ENCODE measurements at places on chromosomes 6 and 20.

DNA sequence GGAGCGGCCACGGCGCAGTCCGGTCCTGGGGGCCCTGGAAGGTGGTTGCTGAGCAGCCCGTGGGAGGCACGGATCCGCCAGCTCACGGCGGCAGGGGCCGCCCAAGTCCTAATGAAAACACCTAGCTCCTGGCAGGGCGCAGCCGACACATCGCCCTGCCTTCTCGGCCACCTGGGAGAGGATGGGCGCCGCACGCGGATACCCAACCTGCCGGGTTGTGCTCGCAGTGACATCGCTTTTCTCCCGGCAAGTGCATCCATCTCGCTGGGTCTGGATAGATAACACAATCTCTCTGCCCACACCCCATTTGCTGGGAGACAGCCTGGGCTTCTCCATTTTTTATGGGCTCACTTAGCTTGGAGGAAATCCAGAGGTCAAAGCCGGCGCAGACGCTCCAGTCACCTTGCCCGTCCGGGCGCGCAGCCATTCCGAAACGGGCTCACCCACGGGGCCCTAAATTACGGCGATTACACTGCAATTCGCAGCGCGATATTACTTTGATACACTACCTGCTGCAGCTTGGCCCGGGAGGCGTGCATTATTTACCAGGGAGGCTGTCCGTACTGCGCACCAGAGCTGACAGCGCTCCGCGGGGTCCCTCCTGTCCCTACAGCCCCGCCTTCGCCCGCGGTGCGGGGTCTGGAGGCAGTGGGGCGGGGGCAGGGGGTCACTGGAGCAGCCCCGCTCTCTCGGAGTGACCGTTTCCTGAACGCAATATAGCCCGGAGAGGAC is 36.2 kb upstream of the CCDC167 start:
- DNase-seq, result no peak

- no peak for DNase-seq
Observed at GRCh38 chr6:4849226-4850022, 73.2 kb downstream of the CDYL start.

GRCh38 chr20:19807946-19808330 is 49.9 kb downstream of the RIN2 start:
- no peak for DNase-seq

- DNase-seq, result peak; percentile 19
Observed at GRCh38 chr20:37407573-37408002, 61.6 kb downstream of the SRC start.

GRCh38 chr20:46202766-46203509 is 84.8 kb downstream of the CD40 start:
- DNase-seq, result no peak

DNA sequence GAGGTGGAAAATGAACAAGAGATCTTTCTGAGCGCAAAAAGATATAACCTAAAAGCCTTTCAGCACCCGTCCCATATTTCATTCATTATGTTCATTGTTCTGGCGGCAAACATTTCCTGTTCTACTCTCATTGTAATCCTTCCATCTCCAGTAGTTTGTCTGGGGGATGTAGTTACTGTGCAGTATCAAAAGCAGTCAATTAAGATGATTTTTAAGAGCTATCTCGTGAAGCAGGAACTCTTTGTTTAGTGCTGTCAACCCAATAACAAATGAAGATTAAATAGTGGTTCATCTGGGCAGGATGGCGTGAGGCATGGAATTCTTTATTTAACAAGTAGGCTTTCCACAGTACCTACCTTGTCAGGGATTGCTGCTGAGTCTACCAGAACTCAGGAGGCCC is 876.7 kb downstream of the HACE1 start:
- DNase-seq, result peak; percentile 1

- DNase-seq, result no peak
Observed at GRCh38 chr6:74250161-74250818, 554.3 kb downstream of the CD109 start.

DNA sequence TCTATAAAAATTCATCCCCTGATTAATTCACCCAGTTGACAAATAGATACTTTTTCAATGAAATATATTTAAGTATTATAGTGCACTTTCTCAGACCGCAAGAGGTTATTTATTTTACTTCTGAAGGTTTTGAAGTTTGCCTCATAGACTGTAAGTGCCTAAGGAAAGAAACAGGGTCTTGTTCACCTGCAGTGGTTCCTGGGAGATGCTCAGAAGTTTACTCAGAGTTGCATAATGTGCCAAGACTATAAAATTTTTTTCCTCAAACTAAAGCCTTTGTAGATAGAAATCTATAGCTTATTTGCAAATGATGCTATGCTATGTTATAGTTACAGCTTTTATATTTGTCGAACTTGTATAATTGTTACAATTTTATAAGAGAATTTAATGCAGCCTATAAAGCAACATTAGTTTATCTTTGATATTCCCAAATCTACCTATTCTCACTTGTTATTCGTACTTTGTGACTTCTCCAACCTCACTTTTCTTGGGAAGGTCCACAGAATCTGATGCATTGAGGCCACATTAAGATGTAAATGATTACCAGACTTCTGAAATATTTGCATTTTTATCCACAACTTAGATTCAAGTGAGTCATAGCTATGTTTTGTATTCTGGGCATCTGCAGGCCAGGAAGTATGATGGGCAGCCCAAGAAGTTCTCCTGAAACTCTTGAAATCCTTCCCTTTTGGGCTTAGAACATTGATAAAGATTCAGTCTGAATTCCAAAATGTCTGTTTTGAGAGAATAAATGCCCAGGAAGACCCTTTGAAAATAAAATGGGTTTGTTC is 35.7 kb downstream of the KCNQ5 start:
- DNase-seq, result peak; percentile 33

GRCh38 chr6:139184047-139184446 is 49.2 kb downstream of the HECA start:
- DNase-seq, result no peak

- DNase-seq, result no peak
Observed at GRCh38 chr20:1959156-1959555, 34.7 kb downstream of the PDYN start.

GRCh38 chr20:3749689-3750531 is 17.4 kb downstream of the HSPA12B start:
- DNase-seq, result peak; percentile 13

DNA sequence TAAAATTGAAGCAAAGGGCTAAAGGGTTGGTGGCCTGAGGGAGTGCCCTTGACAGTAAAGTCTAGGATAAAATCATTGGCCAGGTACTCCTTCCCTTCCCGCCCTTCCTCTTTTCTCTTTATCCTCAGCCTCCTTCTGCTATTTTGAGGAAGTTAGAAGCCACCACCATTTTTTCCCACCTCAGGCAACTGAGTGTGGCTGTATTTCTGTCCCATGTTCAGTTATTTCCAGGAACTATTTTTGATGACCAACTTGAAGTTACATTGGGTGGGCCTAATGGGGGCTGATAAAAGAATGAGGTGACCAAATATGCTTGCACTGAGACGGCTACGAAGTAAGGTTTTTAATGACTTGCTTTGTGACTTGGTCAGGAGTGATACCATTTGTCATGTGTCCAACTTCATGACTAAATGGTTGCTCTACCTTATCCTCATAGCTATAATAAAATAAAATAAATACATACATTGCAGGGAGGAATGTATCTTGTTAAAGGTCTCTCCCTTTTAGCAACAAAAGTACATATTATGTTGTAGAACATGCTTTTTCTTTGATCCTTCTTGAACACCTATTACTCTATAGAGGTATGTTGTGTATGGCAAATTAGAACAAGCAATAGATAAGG is 12.0 kb downstream of the PTPN1 start:
- DNase-seq, result no peak

DNA sequence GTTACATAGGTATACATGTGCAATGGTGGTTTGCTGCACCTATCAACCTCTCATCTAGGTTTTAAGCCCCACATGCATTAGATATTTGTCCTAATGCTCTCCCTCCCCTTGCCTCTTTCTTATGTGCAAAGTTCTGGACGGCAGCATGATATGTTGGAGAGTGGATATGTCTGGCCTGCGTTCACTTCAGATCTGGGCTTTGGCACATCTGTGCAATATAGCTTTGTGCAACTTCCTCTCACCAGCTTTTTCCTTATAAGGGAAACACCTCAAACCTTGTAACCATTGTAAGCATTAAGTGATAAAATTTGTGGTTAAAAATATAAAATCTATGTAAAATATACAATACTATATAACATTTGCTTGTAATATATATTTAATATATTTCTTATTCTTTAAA is 288.0 kb downstream of the PHACTR1 start:
- DNase-seq, result no peak

DNA sequence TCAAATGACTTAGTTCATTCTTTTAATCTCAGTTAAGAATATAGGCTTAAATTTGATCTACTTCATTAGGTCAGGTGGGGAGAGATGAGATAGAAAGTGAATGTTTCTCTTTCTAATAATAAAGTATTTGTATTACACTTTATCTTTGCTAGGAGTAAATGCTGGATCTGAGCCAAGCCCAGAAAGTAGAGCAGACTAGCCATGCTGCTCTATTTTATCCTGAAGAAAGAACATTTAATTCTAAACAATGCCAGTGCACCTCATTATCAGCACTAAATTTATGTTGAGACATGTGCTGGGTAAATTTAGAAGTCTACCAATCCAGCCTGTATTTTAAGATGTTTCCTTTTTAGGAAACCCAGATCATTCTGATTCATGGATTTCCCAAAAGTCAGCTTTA is 43.5 kb downstream of the AKIRIN2 start:
- no peak for DNase-seq

- DNase-seq, result no peak
Observed at GRCh38 chr6:30113003-30113759, at the start of gene TRIM31. Gene TRIM31, minus strand, starts transcription at chr6:30113090. Its CDS starts 285 bp downstream, at chr6:30112805.

- no peak for DNase-seq
Observed at GRCh38 chr20:60518022-60518421, 559.8 kb downstream of the CDH26 start.

GRCh38 chr6:157531169-157531985 is 150.4 kb downstream of the ZDHHC14 start:
- DNase-seq, result no peak

DNA sequence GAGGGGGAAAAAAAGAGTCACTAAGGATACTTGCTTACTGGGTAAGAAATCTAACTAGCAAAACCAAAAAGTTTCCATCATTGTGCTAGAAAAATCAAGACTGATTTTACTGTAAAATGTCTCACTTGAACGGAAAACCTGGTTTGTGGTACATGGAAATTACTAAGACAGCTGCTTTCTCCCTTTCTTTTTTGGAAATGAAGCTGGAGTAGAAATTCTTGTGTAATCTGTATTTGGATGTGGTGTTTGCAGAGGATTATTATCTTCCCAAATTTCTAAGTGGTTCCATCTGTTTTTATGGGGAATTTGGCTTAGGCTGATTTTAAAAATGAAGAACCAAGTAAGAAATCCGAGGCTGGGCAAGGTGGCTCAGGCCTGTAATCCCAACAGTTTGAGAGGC is 20.4 kb downstream of the EPB41L2 start:
- DNase-seq, result peak; percentile 48

- DNase-seq, result peak; percentile 76
Observed at GRCh38 chr6:144898052-144898689, 613.0 kb downstream of the UTRN start.

DNA sequence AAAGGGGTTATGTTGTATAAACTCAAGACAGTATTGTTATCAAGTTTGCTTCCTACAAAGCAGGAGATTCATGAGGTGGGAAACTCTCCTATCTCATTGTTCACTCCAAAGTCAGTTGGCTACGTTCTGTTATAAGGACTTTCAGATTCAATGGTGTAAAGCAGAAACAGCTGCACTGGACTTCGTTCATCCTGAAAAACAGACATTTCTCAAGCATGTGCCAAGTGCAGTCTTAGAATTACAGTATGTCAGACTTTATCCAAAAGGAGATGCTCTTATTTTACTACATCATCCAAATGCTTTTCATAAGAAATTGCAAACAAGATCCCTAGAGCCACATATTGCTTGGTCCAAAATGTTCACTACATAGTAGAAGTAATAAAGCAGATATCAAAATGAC is 14.9 kb downstream of the COL21A1 start:
- DNase-seq, result no peak

- DNase-seq, result no peak
Observed at GRCh38 chr6:35071347-35071994, 69.7 kb downstream of the TCP11 start.

GRCh38 chr20:62143957-62144825 is 622 bp downstream of the SS18L1 start:
- peak; percentile 71 for DNase-seq

- no peak for DNase-seq
Observed at GRCh38 chr6:38220069-38220723, 400.7 kb downstream of the ZFAND3 start.

DNA sequence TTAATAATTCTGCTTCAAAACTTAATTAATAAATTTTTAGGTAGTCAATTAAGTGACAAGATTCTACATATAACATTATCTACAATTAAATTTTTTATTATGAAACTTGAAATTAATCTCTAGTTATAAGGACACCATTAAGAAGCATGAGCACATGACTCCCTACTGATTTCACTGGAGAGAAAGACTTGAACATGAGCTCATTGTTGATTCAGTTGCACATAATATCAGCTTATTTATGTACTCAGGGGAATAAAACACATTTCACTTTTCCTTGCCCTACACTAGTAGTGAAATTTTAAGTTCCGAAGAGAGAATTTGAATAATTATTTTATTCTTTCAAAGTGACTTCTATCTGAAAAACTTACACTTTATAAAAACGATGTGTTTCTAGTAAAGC is 370.2 kb upstream of the EPHA7 start:
- no peak for DNase-seq

- no peak for DNase-seq
Observed at GRCh38 chr20:18853216-18853615, 39.6 kb downstream of the SCP2D1 start.

- peak; percentile 97 for DNase-seq
Observed at GRCh38 chr6:31664790-31665500, at the start of gene GPANK1. Gene GPANK1, minus strand, starts transcription at chr6:31664997. Its CDS starts 519 bp downstream, at chr6:31664478.

DNA sequence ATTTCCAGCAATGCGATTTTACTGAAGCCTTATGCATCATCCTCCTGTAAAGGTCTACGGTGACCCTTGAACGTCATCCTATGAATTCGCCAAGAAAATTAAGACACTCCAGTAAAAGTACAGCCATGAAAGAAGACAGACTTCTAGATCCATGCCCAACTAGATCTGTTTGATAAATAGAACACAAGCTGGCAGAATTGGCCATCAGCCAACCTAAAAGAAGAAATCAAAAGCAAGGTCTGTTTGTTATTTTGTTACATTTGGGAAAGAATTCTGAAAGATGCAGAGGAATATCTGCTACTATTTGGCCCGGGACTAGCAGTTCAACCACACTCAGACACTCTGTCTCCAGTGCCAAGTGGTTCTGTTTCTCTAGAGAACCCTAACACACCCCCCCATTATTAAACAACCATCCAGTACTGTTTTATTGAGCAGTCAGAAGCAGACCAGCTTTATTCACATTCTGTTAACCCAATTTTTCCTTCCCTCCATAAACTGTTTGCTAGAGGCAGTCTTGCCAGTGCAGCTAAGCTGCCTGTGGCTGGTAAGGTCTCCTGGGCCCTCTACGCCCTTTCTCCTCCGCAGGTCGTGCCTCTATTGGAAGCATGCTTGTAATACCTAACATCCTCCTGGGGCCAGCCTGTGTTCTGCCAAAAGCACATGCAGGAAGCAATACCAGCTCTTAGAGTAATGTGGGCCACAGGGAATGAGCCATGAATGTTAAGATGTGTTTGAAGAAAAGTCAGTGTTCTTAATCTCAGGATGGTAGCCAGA is 30.7 kb downstream of the LY86 start:
- DNase-seq, result no peak

Data from cardiac fibroblast (primary cell).